Muscle of arm (tissue), 14 donors: ENCODE measurements at places on chromosomes 3 and 15.

- no peak for DNase-seq
Observed at GRCh38 chr3:45205126-45205525, 21.0 kb downstream of the TMEM158 start.

GRCh38 chr3:124837065-124837464 lies 50.1 kb downstream of the ITGB5 start:
- DNase-seq = no peak

DNA sequence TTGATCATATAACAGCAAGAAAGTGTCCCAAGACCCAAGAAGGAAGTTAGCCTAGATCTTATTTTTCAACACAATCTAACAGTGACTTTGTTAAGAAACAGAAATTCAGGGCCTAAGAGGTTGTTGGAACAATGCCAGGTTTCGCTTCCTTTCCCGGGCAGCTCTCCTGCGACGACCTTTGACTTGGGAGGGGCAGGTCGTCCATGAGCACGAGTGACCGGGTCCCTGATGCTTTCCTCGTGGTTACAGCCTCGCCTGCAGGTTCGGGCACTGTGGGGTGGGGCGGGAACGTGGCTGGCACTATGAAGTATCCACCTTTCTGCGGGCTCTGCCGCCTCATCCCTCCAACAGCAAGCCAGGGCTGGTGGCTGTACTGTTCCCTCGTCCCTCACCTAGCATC lies 90.1 kb upstream of the RGMA start:
- DNase-seq = peak; percentile 54

- no peak for DNase-seq
Observed at GRCh38 chr3:187107989-187108388, 31.3 kb downstream of the RPL39L start.

GRCh38 chr3:70840106-70840870 lies 527.9 kb upstream of the MDFIC2 start:
- no peak for DNase-seq

GRCh38 chr15:64146885-64147681 lies 4.4 kb upstream of the SNX22 start:
- no peak for DNase-seq

GRCh38 chr3:112411425-112411824 lies 78.5 kb downstream of the CD200 start:
- DNase-seq = no peak

DNA sequence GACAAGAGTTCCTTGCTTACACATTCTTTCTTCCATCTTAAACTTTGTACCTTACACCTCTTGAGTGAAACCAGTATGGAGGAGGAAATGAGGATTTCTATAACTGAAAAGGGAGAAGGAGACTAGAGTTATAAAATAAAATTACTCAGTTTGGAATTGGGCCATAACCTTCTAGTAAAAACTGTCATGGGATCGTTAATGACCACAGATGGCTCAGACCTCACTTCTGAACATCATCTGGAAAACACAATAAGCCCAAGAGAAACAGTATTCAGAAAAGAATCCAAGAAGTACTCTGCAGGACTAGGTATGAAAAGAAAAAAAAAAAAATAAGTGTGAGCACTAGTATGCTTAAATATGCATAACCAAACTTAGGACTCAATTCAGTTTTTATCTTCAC lies 12.1 kb downstream of the GAP43 start:
- DNase-seq = no peak

- no peak for DNase-seq
Observed at GRCh38 chr3:186933816-186934215, 3.5 kb downstream of the ST6GAL1 start.

DNA sequence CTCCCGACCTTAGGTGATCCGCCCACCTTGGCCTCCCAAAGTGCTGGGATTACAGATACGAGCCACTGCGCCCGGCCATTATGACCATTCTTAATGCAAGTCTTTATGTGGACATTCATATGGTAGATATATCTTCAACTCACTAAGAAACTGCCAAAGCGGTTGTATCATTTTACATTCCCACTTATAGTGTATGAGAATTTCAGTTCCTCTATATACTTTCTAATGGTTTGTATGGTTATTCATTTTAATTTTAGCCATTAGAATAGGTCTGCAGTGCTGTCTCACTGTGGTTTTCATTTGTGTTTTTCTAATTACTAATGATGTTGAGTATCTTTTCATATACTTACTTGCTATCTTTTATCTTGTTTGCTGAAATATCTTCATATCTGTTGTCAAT lies 32.5 kb downstream of the TCF12 start:
- DNase-seq = no peak

DNA sequence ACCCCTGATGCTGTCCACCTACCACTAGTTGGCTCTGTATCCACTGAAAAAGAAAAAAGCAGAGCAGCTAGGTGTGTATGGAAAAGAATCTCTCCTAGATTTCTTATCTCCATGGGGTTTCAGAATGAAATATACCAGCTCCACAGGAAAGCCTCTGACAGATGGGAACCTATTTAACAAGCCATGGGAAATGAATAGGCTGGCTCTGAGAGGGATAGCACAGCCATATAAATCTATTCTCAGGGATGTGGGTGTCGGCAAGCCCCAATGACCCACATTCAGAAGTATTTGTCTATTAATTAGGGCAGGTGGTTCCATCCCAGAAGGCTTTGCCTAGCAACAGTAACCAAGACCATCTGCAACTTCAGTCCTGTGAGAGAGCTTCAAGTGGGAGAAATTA lies 694.1 kb downstream of the AGBL1 start:
- DNase-seq = no peak

DNA sequence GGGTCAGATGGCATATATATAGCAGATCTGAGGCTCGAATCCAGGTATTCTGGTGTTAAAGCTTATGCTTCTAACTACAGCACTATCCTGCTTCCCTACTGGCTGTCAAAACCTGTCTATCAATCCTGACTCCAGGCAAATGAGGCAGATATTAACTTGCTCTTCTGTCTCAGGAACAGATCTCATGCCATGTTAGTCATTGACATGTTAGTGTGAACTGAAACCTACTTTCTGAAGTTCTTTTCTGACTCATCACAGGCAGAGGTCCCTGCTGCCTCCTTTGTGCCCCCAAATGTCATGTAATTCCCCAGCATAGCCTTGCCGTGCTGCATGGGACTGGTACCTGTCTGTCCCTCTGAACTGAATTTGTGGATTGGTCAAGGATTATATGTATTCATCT lies 125.0 kb upstream of the SMAD3 start:
- DNase-seq = no peak

DNA sequence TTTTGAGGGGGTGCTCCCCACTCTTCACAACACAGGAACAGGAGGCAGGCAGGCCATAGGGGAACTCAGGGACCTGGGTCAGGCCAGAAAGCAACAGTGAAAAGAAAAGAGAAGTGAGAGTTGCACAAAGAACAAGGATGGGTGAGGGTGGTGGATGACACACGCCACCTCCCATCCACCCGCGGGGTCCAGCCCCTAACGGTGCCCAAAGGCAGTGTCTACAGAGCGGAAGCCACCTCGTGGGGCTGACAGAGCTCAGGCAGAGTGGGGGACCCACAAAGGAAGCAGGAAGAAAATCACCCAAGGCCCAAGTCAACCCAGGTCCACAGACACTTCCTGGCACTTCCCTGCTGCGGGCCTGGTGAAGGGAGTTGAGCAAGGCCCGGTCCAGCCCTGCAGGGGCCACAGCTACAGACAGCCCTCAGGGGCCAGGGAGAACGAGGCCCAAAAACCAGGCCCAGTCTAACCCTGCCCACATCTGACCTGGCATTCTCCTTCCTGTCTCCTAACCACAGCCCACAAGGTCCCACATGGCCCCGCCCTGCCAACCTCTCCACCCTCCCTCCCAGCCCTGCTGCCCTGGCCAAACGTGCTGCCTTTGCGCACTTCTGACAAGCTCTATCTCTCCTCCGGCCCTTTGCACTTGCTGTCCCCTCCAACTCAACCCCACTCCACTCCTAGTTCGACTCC lies 5.9 kb downstream of the NUP210 start:
- no peak for DNase-seq

DNA sequence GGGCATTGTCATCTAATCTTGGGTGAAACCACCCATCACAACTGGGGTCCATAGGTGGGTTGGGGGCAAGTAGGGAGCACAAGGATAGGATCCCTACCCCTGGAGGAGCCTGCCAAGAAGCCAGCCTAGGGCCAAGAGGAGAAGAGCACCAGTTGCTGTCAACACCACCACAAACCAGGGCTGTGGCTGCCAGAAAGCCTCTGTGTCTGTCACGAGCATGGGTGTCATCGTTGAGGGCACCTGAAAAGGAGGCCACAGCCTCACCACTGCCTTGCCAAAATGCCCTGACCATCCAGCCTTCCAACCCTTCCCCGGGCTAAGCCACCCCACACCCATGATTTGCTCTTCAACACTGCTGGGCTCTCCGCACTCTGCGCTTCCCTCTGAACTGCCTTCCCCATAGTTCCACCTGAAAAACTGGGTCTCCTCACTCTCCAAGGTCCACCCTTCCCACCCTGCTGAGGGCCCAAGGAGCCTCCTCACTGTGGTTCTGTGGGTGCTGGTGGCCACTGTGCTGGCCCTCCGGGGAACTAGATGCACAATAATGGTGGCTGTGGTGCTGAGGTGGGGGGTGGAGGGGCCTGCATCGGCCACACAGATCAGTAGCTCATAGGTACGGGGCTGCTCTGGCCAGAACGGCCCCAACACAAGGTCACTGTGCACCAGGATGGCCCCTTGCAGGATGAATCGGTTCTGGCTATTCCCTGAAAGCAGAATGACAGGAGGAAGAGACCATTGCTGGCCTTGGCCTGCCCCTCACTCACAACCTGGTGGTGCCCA lies 6.2 kb upstream of the IP6K1 start:
- DNase-seq = no peak

DNA sequence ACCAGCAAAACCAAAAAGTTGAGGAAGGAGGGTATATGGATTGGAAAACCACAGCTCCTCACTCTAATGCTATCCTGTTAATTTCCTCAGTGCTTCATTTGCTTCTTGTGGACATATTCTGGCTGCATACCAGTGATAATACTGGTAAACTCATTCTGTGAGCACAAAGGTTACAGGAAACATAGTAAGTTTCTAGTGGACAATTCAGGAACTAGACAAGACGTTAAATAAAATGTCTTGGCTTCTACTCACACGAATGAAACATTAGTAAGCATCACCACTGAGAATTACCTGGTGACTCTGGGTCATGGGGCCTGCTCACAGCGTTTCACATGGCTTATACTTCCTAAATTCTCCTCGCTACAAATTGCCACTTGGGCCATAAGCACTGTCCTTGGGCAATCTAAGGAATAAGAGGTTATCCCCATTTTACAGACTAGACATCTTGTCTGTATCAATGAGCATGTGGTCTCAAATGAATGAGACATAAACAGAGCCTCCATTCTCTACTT lies 20.1 kb upstream of the PPIB start:
- DNase-seq = no peak

DNA sequence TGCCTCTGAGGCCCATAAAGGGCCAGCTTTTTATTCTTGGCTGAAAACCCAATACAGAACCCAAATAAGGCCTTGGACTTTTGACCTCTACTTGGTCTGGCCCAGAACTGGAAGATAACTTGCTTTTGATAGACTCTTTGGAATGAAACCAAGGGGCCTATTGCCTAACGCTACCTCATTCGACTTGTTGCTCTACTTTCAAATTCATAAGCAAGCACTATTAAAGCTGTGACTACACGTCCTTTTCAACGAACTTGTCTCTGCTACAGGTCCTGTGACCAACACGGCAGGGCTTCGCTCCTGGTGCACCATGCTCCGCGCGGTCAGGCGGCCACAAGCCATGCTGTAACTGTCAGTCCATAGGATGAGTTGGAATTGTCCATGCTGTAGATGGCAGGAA lies 385.4 kb downstream of the MFSD1 start:
- DNase-seq = no peak
